Stimulated activated CD8-positive, alpha-beta memory T cell treated with anti-CD3 and anti-CD28 coated beads, Interleukin-15, amount 100 ng/mL, for 48 hours (primary cell): ENCODE measurements at places on chromosomes 12 and 14.
A peak's percentile ranks its signal among the peaks of the same experiment; 100 is the strongest.

DNA sequence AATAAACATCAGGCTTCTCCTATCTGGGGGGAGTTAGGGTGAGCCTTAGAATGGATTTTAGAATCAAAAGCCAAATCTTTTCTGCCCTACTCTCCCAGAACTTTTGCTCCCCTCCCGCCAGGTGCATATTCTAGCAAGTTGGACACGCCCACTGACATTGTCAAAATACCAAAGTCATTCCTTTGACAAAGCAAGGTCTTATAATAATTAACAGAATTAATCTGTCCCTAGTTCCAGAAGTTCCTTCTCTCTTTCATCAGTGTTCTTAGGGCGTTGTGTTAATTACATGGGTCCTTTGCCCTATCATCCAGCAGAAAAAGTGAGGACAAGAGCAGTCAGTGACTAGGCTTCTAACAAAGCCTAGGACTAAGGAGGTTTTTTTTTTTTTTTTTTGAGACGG, 2.4 kb downstream of the PRR13 start:
- no peak for DNase-seq

GRCh38 chr12:47219243-47219642, 139.5 kb upstream of the AMIGO2 start:
- DNase-seq = no peak

- no peak for DNase-seq
These were observed 4.0 kb upstream of the C1R start for GRCh38 chr12:7096006-7096932.

- DNase-seq = no peak
These were observed 323.9 kb downstream of the LRIG3 start for GRCh38 chr12:58596381-58596780.

DNA sequence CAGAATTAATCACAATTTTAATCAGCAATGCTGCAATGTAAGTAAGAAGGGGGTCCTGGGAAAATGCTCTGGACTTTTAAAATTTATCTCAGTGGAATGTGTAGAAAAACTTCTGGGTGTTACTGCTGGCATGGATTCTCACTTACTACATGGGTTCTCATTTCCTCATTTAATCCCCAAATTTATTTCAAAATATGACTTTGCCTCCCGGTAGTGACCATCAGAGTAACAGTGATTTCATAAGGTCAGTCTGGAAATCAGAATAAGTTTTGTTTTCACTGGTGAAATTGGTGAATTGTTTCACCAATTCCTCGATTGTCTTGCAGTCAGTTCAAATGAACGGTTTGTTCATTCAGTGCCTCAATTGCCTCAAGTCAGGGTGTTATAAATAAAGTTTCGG, 22.3 kb upstream of the DDHD1 start:
- no peak for DNase-seq

- no peak for DNase-seq
These were observed 77.0 kb upstream of the GRIP1 start for GRCh38 chr12:66755727-66756395.

- no peak for DNase-seq
These were observed 22.6 kb downstream of the SUDS3 start for GRCh38 chr12:118398940-118399339.

GRCh38 chr12:31965090-31965489, 5.9 kb downstream of the RESF1 start:
- peak; percentile 9 for DNase-seq

DNA sequence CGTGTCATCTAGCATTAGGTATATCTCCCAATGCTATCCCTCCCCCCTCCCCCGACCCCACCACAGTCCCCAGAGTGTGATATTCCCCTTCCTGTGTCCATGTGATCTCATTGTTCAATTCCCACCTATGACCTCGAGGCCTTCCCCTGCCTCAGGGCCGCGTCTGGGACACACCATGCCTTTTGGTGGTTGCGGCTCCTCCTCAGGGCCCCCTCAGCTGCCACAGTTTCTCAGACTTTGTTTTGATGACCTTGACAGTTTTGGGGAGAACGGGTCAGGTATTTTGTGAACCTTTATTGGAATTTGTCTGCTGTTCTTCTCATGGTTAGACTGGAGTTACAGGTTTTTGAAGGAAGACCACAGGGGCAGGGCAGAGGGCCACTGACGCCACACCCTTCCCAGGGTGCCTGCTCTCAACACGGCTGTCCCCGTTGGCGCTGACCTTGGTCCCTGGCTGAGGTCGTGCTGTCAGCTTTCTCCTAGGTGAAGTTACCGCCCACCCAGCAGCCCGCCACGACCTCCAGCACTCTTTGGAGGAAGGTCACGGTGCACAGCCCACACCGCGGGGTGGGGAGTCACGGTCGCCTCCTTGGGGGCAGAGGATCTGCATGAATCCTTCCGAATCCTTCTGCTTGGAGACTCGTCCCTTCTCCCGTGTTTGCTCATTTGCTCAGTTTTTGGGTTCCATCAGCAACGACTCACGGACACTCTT, 130.5 kb downstream of the KIF26A start:
- DNase-seq = no peak

GRCh38 chr12:68306564-68306963, 25.6 kb downstream of the MDM1 start:
- no peak for DNase-seq

DNA sequence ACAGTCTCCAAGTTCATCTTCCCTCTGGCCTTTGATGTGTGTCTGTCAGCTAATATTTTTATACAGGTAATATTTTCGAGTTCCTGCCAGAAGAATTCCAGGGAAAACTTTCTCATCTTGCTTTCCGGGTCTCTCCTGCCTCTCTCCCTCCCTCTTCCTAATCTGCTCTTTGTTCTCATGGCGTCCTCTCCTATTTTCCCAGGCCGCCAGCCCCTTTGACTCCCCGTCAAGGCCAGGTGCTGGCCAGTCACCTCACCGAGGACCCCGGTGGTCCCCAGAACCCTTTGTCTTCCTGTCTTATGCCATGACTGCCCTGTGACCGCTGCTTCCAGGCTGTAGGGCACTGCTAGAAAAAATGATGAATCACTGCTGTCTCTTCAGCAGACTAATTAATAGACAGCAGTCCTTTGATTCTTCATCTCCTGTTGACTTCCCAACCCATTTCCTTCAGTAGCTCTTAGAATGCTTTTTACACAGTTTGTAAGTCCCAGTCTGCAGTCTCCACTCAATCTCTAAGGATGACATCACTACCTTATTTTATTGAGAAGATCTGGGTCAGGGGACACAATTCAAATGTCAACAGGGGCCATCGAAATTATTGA, 40.7 kb downstream of the PPFIBP1 start:
- no peak for DNase-seq

- DNase-seq = no peak
These were observed 421.8 kb upstream of the PDE3A start for GRCh38 chr12:19946550-19946949.

DNA sequence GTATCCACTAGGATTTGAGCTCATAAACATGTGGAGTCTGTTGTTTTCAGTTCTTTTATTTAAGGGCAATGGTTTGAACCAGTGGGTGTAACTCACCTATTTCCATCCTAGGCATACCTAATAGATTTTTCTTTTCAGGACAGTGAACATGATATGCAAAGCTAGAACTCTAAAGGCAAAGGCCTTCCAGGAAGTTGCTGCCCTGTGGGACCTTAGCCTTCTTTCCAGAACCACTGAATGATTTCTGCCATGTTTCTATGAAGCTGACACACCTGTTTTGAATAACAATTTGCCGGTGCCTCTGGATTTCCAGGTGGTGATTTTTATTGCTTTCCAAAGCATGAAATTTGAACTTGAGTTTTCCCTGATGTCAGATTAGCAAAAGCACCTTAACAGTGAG, 372.9 kb upstream of the FAR2 start:
- no peak for DNase-seq

GRCh38 chr12:100808777-100809176, 14.2 kb downstream of the ANO4 start:
- no peak for DNase-seq

DNA sequence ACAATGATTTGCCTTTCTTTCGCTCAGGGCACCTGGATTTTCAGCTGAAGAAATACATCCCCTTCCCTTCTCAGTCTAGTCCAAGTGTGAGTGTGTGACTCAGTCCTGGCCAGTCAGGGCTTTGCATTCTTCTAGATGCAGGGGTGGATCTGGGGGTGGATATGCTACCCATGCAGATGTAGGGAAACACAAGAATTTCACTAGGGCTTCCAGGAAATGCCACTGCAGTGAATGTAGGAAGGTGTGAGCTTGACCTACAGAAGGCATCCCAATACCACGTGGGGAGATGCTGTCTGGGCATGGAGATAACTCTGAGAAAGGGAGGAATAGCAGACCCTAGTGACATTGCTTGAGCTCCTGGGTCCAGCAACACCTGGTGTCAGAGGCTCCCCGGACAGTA, 404.2 kb downstream of the GLT1D1 start:
- no peak for DNase-seq

GRCh38 chr12:107126796-107127481, 33.6 kb upstream of the CRY1 start:
- no peak for DNase-seq

DNA sequence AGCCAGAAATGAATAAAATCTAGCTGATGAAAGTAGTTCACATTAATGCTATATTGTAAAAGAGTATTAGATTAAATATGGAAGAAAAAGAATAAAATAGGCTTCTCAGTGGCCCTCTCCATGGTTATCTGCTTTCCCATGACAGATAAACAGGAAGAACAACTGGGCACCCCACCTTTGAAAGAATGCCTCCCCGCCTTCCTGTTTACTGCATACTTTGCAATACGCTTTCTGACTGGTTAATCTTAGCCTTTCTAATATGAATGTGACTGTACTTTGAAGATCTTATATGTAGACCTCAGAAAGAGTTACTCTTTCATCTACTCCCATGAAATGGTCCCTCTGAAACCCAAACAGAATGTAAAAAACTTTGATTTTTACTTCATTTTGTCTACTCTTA, 34.1 kb upstream of the DAAM1 start:
- no peak for DNase-seq

- no peak for DNase-seq
These were observed 67.4 kb upstream of the FBRSL1 start for GRCh38 chr12:132422381-132423043.

DNA sequence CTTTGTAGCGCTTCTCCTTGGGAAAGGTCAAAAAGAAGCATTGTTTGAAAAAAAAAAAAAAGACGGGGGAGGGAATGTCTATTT, at the start of gene LMO3:
Gene LMO3, minus strand, starts transcription at position 46 of the 84 bp plus-strand sequence. CDS start 5,302 bp downstream, outside the sequence.
- no peak for DNase-seq

DNA sequence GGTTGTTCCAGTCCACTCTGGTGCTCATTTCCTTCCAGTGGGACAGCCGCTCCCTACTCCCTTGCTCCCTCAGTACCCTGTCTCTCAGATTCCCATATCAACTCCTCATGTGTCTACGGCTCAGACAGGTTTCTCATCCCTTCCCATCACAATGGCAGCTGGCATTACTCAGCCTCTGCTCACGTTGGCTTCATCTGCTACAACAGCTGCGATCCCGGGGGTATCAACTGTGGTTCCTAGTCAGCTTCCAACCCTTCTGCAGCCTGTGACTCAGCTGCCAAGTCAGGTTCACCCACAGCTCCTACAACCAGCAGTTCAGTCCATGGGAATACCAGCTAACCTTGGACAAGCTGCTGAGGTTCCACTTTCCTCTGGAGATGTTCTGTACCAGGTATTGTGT, 69.9 kb downstream of the RAD52 start:
- no peak for DNase-seq

- no peak for DNase-seq
These were observed 58.1 kb downstream of the TBX5 start for GRCh38 chr12:114347861-114348260.
